ENCODE measurements at places on chromosomes 3 and 15.

DNA sequence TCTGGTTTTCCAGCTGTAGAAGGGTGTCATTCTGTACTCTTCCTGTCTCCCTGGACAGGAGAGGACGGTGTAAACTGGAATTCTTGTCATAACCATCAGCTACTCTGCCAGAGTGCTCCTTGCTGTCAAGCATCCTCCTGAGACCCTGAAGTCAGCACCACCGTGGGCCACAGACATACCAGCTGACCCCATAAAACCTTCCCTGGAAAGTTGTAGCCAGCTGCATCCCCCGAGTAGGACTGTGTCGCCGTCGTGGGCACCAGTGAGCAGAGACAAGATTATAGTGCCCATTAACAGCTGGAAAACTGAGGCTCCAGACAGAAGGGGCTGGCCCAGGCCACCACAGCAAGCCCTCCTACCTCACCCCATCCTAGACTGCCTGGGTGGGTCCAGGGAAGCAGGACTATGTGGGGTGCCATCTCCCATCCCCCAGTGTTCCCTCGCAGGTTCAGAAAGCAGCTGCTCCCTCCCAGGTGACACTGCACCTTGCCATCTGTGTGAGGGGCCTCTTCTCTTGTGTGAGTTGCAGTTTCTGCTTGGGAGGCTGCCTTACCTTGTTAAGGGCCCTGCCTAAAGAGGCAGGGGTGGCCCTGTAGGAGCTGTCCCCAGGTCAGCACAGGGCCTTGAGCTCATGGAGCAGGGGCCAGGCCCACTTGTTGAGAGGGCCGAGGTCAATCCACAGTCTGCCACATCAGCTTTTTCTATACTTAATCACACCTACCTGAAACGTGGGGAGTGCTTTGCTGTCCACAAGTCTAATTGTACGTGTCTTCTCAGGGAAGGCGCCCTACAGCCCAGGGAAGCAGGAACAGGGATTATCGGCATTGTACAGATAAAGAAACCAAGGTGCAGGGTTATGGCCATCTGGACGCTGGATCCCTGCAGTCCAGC, 191.9 kb upstream of the LINGO1 start:
- DNase-seq, result no peak

GRCh38 chr3:8191406-8191805, 310.2 kb upstream of the LMCD1 start:
- no peak for DNase-seq

DNA sequence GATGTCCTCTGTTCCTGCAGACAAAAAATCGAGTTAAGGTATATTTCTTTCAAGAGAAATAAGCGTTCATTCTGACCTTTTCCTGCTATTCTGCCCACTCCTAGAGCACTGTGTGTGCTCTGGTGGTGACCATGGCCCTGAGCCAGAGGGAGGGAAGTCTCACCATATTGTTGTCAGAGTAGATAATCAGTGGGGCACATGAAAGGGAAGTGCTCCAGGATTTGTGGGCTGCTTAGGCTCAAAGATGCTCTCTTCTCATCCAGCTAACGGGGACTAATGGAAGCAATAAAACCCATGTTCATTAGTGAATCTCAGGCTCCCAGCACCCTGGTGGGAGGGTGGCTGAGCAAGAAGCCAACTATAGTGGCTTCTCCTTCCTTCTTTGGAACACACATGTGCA, 70.7 kb upstream of the EOMES start:
- DNase-seq, result no peak

DNA sequence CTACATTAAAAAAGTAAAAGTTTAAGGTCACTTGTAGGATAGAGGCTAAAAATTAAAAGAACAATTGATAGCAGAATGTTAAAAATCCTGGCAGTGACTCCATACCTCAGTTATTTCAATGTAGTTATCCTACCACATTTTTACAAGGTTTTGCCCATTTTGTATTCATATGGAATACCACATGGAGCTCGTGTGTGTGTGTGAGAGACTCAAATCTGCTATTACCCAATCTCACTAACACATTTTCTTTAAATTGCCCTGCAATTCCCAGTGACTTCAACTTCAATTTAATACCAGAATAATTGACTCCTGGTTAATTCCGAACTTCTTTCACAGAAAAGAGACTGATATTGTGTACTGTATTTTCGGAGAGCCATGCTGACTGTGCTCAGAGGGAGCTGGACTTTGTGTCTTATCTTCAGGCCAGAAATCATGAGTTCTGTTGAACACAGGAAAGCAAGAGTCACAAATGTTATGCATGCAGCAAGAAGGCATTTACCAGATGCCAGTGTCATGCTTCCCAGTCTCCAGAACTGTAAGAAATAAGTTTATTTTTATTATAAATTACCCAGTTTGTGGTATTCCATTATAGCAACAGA, 529.0 kb upstream of the NECTIN3 start:
- DNase-seq, result no peak

GRCh38 chr3:5390221-5390620, 202.7 kb downstream of the EDEM1 start:
- no peak for DNase-seq

GRCh38 chr3:148379763-148380382, 317.8 kb upstream of the AGTR1 start:
- peak; percentile 79 for DNase-seq

DNA sequence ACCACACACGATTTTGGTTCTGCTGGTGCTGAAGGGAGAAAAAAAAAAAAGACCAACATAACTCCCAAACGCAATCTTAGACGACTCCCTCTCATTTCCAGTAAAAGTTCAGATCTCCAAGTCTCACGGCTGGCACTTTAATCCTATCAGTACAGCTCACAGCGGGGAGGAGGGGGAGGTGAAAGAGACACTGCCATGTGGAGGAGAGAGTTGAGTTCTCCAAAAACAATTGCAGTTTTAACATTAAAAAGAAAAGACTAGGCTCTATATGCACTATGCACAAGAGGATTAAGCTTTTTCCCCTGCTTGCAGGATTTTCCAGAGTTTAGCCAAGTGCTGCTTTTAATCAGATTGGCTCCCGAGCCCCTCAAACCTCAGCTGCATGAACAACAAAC, 16.8 kb downstream of the BMF start:
- DNase-seq, result no peak

GRCh38 chr3:45330510-45331295, 57.7 kb upstream of the LARS2 start:
- no peak for DNase-seq

- peak; percentile 23 for DNase-seq
Observed at GRCh38 chr15:81338170-81339007, 14.4 kb upstream of the STARD5 start.

DNA sequence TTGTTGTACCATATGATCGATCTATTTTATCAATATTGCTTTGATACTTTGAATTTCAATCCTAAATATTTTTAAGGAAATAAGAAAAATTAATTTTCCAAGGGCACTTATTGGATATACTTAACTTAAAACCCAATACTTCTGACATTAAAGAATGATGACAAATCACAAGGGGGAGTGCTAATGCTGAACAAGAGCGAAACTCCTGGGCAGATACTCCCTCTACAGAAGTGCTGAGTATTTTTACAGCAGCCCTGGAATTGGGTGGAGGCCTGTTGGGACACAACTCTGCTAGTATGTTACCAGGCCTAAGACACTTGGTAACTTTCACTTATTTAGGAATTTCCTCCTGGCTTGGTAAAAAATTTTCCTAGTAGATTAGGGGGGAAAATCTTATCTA, 46.2 kb downstream of the DENND6A start:
- peak; percentile 3 for DNase-seq

- no peak for DNase-seq
Observed at GRCh38 chr3:55489798-55490132, 2.7 kb upstream of the WNT5A start.

GRCh38 chr15:98896802-98897732, 110.5 kb downstream of the PGPEP1L start:
- DNase-seq, result peak; percentile 99

GRCh38 chr3:14439501-14440167, 37.2 kb downstream of the SLC6A6 start:
- no peak for DNase-seq

- DNase-seq, result no peak
Observed at GRCh38 chr3:31379598-31379997, 153.1 kb upstream of the STT3B start.

DNA sequence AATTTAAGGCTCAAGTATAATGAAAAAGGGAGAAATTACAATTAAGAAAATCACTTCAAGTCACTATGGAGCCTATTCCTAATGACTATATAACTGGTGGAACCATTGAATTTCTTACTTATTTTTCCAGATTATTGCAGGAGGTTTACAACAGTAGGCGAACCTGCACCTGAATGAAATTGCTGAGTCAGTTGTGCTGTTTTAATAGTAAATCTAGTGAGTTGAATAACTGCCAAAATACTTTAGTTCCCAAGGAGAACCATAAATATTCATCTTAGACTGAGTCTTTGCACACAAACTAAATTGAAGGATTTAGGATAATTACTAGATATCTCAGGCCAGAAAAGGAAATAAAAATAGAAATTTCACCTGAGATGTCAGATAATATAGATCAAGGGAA, 1052.8 kb downstream of the NAALADL2 start:
- no peak for DNase-seq

DNA sequence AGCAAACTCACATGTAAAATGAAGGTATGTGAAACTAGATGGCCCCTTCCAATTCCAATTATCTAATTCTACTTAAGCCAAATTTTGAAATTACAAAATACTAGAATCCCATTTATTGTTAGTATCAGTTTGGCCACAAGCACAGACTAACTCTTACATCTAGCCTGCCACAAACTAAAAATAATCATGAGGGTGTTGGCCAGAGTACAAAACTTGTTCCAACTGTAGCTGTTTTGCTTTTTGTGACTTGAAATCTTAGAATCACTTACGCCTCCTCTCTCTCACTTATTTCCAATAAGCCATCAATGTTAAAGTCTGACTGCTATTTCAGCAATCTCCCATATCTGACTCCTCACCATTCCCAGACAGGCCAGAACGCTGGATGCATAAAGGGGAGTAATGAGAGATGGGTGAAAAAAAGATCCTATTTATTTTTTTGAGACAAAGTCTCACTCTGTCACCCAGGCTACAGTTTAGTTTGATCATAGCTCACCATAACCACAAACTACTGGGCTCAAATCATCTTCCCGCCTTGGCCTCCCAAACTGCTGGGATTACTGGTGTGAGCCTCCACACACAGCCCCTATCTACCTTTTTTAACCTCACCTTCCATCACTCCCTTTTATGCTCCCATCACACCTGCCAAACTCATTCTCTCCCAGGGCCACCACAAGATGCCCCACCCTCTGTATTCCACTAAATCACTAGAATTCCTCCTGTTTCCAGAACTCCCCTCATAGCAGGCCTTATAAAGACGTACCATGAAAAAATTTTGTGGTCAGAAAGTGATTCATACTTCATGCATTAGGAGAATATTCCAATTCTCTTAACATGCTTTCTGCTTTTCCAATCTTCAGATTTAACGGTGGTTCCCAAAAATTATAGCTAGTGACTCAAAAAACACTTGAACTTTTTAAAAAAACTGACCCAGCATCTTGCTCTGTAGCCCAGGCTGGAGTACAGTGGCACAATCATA, 36.5 kb downstream of the ATOSA start:
- DNase-seq, result no peak

GRCh38 chr3:47802734-47803479, at the start of gene DHX30:
DHX30 (plus strand) TSS chr3:47803138; CDS start chr3:47810684, 7,546 bp downstream.
- DNase-seq, result peak; percentile 85

- DNase-seq, result no peak
Observed at GRCh38 chr3:117801912-117802239, 1092.3 kb downstream of the TUSC7 start.

DNA sequence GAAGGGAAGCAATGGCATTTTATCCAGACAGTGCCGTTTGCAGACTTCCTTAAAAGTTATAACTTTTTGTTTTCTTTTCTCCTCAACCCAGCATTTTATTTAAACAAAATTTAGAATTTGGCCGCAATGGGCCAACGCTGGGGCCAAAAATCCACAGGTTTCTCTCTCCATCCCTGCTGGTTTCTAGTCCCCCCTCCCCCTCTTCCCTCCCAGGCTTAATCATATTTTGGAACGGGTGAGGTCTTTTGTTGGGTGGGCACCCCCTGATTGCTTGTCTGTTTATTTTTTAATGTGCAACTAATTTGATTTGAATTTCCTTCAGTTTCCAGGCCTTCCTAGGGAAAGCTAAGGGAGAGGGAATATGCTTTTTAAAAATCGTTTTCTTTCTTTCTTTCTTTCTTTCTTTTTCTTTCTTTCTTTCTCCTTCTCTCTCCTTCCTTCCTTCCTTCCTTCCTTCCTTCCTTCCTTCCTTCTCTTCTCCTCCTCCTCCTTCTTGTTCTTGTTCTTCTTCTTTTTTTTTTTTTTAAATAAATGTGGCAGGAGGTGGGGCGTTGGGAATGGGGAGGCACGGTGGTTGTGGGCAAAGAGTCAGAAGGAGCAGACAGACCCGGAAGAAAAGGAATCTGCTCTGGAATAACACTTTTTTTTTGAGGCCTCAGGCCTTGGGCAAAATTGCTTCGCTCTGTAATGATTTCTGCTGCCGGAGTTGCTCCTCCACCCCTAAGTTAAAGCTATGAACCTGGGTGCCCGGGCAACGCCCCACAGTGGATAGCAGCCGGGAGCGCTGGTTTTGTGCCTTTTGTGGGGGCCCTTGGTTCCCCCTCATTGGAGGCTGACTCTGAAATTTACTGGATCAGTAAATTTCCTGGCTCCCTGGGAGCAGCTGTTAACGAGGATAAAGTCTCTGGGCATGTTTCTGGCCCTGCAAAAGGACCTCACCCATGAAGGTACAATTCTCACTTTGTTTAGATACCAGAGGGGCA, 1.9 kb downstream of the FNDC3B start:
- no peak for DNase-seq

DNA sequence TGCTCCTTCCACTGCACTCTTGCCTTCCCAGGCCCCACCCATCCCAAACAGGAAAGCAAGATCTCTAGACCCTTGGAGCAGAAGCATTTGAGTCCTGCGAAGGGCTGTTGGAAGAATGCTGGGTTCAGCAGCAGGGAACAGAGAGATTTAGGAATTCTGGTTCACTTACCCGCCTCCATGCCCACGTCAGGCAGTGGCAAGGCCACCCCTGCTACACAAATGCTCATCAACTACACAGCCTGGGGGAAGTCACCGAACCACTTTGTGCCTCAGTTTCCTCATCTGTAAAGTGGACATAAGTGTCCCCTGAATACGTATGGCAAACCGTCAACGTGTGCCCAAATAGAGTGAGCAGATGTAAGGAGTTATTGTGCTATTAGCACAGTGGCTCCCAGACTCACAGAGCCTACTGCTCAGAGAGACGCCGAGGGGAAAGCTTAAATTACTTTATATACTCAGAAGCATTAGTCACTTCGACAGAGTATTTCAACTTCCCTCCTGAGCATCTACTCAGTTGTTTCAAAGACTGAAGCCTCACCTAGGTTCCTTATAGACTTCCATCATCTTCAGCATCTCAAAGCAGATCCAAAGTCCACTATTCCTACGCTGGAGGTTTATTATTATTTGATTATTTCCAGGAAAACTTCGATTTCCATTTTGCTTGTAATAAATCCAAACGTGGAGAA, 905 bp downstream of the HOMER2 start:
- no peak for DNase-seq

DNA sequence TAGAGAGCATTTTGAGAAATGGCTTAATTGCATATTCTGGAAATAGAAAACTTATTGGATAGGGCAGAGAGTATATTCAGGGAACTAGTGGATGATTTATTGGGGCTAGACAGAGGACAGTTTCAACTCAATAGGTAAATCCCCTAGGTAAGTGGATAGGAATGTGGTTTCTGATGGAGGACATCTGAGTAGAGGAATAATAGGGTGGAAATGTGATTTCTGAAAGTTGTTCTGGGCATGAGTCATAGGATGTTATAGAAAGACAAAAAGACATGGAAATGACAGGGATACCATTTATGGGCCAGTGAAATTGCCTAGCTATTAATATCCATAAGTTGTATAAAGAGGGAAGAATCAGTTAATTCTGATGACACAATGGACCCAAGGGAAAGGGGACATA, 563.3 kb upstream of the GOLIM4 start:
- DNase-seq, result no peak

Data from A549 (cell line).